ENCODE measurements at places on chromosomes 11 and 22. TPM values are rescaled to one million over a fixed set of nuclear protein-coding genes. Genes with fewer than 3 reads are reported as not detected.

DNA sequence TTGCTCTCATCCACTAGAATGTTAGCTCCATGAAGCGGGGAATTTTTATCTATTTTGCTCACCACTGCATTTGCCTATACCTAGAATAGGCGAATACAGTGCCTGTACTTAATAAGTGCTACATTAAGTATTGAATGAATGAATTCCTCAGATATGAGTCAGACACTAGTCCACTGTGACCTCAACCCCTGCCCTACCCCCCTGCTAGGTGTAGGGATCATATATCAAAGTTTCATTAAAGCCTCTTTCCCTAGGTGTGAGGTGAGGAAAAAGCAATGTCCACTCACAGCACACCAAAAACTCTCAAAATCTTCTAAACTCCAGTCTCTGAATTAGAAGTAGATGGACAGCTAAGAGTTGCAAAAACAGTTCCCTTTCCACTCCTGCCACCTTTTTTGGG lies 9.8 kb upstream of the PSMA1 start:
- no peak for DNase-seq

DNA sequence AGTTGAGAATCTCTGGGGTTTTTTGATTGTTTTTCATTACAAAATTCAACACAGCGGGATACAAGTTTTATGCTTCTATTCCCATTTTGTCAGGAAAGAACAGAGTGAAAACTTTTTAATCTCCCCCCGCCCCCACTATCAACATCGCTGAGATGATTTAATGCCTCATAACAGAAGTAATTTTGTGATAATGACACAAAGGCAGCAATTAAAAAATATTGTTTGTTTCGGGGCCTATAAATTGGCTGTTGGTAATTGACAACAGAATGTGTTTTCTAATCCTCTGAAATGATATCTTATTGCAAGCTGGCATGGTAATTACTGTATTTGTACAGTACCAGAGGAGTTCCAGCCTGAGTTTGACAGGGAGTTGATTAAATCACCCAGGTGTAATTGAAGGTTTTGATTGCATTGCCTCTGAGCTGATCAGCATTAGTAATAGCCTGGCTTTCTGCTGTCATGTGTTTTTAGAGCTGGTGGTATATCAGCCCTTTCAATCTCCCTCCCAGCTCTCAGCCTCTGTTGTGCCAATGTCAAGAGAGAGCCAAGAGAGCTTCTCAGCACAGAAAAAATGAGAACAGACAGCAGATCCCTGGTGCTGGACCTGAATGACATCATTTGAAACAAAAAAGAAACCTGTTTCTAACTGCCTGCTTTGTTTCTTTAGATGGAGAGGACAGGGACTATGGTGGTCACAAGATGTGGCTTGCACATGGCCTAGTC lies 265.1 kb downstream of the FAM76B start:
- no peak for DNase-seq

The MYOD1 gene
- total RNA-seq, result not detected

DNA sequence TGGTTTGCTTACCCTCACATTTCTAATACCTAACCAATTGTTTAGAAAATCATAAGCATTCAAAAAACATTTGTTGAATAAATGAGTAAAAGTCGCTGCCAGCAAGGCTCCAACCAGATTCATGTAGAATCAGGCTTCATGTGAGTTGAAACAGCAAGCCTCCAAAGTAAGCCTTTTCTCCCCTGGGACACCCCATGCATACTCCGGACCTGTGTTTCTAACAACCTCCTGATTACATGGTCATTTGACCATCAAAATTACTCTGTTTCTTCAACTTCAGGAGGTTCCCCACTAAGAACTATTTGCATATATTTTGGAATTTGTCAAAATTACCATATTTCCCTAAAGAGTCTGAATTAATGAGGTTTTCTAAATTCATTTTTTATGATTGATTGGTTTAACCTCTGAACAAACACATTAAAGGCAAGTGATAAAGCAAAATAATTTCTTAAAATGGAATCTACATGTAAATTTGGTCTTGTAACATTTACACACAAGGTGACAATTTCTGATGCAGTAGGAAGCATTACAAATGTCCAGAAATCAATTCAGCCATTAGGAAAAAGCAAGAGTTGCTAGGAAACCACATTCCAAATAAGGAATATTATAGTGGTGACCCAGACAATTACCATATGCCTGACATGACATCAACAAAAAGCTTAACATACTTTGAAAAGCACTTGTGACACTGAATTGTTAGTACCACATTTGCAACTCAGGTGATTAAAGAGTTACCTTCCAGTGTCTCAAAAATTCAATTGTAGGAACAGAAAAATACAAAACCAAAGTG lies 252.6 kb downstream of the GUCY1A2 start:
- no peak for DNase-seq

The RAB39A gene
- total RNA-seq, result 13.2 TPM

- no peak for DNase-seq
Observed at GRCh38 chr11:19080579-19080993, 20.1 kb upstream of the MRGPRX2 start.

The CD82 gene
- 16.2 TPM for total RNA-seq

DNA sequence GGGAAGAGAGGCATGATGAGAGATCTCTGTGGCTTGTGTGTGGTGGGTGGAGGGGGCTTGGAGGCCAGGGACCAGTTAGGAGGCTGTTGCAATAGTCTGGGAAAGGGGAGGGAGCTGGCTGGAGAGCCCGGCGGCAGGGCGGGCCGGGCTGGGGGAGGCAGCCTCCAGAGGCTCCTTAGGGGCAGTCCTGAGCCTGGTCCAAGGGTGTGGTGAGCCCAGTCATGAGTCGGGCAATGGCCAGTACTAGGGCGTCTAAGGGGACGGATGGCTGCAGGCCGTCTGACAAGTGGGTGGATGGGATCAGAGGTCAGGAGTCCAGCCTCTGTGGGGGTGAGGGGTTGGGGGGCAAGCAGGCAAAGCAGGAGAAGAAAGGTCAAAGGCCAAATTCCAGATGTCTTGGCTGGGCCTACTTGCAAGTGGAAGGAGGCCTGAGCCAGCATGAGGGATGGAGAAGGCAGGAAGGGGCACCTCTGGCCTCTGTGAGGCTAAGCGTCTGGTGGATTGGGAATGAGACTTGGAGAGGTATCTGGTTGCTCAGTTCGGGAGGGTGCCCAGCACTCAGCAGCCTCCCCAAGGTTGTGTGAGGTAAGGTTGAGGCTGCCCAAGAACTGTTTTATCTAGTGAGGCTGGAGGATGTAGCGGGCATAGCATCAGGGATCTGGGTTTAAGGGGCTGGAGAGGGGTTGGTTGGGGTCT lies 6.0 kb upstream of the CD248 start:
- no peak for DNase-seq

The KIRREL3 gene
- 1.1 TPM for total RNA-seq

The C11orf97 gene
- not detected for total RNA-seq

The SCGB1D2 gene
- not detected for total RNA-seq

The SERPINH1 gene
- 589 TPM for total RNA-seq

GRCh38 chr11:123209591-123209990 lies 14.5 kb upstream of the CLMP start:
- DNase-seq, result no peak

The MMP27 gene
- total RNA-seq, result not detected

GRCh38 chr22:47344414-47344813 lies 582.0 kb downstream of the TBC1D22A start:
- DNase-seq, result no peak

DNA sequence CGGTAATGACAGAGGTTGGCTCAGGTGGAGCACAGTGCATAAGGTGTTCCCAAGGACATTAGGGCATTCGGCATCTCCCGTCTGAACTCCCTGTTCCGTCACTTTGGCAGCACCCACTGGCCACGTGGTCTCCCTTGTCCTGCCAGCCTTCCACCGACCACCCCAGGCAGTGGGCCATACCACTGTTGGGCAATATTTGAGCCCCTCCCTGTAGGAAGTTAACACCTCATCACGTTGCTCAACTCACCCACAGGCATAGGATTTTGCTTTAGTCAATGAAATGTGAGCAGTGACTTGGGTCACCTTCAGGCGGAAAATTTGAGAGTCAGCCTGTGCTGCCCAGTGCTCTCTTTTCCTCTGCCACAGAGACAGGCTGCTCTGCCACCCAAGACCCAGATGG lies 44.0 kb downstream of the SERPINH1 start:
- DNase-seq, result no peak

Data from neural progenitor cell (in vitro differentiated cells).